ENCODE measurements at places on chromosomes 1 and 21. TPM values are rescaled to one million over a fixed set of nuclear protein-coding genes. Genes with fewer than 3 reads are reported as not detected.

The ZBTB8B gene
- 0.13 TPM for total RNA-seq

The WDR64 gene
- total RNA-seq: 0.04 TPM

The OR6K6 gene
- total RNA-seq: not detected

The AQP10 gene
- 0.04 TPM for total RNA-seq

The VPS72 gene
- 45.0 TPM for total RNA-seq

The TRIM58 gene
- 1.6 TPM for total RNA-seq

The CLDN17 gene
- not detected for total RNA-seq

The ZMPSTE24 gene
- total RNA-seq: 20.3 TPM

The KCNK2 gene
- 3.7 TPM for total RNA-seq

The BRDT gene
- not detected for total RNA-seq

The SPRR2B gene
- total RNA-seq: not detected

The CGN gene
- 0.35 TPM for total RNA-seq

The SELENOF gene
- total RNA-seq: 136 TPM

The HSPB7 gene
- 39.5 TPM for total RNA-seq

The ICOSLG gene
- 1.9 TPM for total RNA-seq

The PLCH2 gene
- total RNA-seq: 0.35 TPM

The KIF26B gene
- total RNA-seq: 0.89 TPM

The LRRC71 gene
- 0.53 TPM for total RNA-seq

The ACTN2 gene
- total RNA-seq: 522 TPM

Data from muscle of leg (tissue), 16 donors.